ENCODE measurements at places on chromosomes 13 and 19.
A peak's percentile ranks its signal among the peaks of the same experiment; 100 is the strongest.

DNA sequence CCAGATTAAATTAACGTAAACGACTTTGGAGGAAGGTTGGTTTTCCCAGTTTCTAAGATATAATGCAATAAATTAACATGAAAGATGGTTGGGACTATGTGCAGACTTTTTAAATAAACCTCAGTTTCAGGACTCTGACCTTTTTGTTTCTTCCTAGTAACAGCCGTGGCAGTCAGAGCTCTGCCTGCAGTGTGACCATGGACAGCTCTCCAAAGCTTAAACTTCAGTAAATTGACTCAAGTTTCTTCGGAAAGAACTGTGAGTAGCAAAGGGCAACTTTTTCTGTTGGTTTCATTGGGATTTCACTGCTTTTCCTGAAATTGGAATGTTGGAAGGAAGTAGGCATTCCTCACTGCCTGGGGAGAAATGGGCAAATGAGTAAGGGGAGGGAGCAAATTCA, 4.1 kb downstream of the USP29 start:
- no peak for DNase-seq

- DNase-seq, result no peak
Observed at GRCh38 chr13:105201351-105201750, 1334.1 kb downstream of the EFNB2 start.

- DNase-seq, result peak; percentile 28
Observed at GRCh38 chr13:49635599-49636433, 7.5 kb downstream of the ARL11 start.

DNA sequence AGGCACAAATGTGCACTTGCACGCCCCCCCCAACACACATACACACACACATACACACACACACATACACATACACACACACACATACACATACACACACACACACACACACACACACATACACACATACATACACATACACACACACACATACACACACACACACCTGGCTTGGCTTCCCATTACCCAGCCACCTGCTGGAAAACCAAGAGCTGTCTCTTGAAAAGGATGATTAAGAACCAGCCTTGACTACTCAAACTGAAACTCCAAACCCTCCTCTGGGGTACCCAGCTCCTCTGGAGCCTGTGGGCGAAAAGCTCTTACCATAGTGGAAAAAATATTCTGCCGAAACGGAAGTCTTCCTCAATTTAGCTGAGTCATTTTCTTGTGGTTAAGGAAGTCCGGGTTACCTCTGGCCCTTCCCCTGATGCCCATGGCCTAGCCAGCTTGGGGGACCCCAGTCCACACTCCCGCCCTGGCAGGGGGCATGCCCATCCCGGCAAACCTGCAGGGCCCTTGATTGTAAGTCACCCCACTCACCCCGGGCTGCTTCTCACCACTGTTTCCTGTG, 21.9 kb downstream of the CEBPA start:
- DNase-seq, result peak; percentile 73

- no peak for DNase-seq
Observed at GRCh38 chr13:57582032-57582431, 49.5 kb upstream of the PCDH17 start.

DNA sequence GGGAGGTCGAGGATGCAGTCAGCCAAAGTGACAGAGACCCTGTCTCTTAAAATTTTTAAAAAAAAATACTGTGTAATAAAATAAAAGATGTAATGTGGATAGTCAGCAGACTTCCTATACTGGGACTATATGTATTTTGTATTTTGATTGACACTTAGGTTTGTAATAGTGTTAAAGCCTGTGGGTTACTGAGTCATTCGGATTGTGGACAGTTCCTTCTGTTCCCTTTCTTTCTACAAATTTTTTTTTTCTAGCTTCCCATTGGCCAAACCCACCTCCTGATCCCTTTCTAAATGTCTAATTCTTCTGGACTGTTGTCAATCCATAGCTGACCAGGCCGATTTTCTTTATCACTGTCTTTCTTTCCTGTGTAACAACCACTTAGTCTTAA, 108.0 kb downstream of the DNAJC3 start:
- no peak for DNase-seq

- no peak for DNase-seq
Observed at GRCh38 chr13:99980201-99980823, 1.3 kb upstream of the ZIC2 start.

DNA sequence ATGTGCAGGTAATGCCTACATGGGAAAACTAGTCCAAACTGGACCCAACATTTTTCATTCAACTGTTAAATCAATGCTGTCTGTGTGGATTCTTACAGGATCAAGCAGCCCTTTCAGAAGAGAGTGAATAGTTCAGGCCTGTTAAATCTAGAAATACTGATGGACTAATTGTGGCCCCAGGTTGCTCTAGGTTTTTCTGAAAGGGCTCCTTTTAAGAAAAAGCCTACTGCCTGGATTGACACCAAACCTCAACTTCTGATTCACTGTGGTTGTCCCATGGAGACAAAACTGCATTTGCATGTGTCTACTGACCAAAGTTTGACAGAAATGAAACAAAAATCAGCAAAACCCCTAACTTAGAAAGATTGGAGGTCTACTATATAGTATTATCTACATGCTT, 437.0 kb downstream of the KLF12 start:
- no peak for DNase-seq

- DNase-seq, result no peak
Observed at GRCh38 chr19:10648360-10648759, 5.8 kb upstream of the ILF3 start.

DNA sequence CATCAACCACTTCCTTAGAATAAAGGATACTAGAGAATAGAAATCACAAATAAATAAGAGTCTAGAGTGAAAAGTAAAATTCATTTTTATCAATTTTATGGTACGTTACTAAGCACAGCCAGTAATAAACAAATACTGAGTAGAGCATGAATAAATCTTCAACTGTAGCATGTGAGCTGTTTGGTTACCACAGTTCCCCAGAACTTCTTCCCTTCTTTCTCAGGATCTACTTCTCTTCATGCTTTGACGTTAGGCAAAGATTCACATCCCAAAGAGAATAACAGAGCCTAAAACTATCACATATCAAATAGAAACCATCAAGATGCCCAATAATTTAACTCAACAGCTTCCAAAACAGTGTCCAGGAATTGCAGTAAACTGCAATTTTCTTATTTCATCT, 7.4 kb downstream of the RUBCNL start:
- DNase-seq, result no peak

DNA sequence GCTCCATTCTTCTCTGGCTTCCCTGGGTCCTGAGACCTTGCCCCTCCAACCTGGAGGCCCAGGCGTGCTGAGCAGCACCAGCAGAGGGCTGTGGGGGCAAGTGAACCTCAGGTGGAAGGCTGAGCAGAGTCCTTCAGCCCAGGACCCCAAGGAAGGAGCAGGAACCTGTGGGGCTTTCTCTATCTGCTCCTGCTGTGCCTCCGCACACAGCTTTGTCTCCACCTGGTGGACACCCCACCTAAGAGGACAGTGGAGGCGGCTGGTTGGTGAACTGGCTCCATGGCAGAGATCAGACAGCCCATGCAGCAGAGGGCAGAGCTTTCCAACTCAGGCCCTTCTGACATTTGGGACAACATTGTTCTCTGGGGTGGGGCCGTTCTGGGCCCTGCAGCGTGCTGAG, 19.7 kb downstream of the ZFR2 start:
- peak; percentile 32 for DNase-seq

DNA sequence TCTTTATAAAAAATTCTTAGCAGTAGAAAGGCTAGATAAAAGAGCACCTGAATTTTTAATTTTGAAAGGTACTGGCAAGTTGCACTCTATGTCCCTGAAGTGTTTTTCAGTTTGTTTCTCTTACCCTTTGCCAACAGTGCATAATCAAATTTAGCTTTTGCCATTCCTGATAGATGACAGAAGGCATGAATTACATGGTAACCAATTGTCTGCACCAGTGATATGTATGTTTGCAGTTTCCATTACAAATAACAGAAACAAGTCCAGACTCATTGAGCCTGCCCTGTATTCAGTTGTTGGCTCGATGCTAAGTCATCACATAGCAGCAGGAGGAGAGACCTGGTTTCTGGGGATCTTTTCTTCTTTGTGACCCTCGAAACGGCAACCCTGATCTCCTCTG, 309.8 kb downstream of the DNAJC15 start:
- no peak for DNase-seq

- no peak for DNase-seq
Observed at GRCh38 chr13:52749419-52749818, 9.8 kb upstream of the CNMD start.

DNA sequence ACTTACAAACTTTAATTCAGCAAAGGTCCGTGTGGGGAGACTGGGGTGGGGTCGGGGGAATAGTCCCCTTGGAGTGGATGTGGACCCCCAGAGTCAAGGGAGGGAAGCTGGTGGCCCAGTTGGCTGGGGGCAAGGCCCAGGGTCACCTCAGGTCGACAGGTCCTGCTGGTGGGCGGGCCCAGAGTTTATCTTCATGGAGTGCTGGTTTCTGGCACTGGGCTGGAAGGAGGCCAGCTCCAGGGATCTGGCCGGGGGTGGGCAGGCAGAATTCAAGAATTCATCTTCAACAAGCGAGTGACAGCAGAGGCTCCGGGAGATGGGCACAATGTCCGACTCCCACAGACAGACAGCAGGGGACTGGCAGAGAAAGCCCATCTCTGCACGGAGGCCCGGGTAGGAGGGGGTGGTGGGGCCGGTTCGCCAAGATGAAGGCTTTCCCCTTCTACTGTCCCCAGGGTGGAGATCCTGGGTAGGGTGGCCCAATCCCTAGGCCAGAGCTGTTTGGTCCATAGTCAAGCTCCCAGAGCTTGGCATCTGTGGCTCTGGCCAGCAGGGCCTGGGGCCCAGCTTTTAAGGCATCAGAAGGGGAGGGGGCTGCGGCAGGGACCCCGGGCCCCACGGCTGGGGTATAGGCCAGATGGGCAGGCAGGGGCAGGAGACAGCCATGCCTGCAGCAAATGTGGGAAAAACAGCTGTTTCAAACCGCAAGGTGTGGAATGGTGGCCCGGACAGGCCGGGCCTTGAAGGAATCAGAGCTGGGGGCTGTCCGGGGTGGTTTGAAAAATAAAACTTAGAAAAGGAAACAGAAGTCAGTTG, 622 bp upstream of the FDX2 start:
- no peak for DNase-seq

DNA sequence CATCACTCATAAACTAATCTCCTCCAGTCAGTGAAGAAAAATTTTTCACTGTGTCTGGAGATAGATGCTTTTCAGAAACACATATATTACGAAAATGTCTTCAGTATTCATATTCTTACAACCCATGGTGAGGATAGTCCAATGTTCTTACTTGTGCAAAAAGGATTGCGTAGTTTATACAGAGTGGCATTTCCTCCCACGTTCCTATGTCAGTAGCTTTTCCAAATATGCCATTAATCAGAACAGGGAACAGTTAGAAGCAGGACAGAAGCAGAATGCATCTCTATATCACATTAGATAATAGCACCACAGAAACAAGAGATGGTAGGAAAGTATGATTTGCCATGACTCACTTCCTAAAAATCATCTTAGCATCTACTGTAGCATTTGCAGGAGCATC, 282.9 kb downstream of the SLITRK5 start:
- no peak for DNase-seq

GRCh38 chr13:100565286-100565685, 23.3 kb downstream of the GGACT start:
- no peak for DNase-seq

- no peak for DNase-seq
Observed at GRCh38 chr13:105956921-105957320, 578.5 kb downstream of the EFNB2 start.

GRCh38 chr19:3732108-3732507, 23.9 kb downstream of the TJP3 start:
- DNase-seq, result no peak

DNA sequence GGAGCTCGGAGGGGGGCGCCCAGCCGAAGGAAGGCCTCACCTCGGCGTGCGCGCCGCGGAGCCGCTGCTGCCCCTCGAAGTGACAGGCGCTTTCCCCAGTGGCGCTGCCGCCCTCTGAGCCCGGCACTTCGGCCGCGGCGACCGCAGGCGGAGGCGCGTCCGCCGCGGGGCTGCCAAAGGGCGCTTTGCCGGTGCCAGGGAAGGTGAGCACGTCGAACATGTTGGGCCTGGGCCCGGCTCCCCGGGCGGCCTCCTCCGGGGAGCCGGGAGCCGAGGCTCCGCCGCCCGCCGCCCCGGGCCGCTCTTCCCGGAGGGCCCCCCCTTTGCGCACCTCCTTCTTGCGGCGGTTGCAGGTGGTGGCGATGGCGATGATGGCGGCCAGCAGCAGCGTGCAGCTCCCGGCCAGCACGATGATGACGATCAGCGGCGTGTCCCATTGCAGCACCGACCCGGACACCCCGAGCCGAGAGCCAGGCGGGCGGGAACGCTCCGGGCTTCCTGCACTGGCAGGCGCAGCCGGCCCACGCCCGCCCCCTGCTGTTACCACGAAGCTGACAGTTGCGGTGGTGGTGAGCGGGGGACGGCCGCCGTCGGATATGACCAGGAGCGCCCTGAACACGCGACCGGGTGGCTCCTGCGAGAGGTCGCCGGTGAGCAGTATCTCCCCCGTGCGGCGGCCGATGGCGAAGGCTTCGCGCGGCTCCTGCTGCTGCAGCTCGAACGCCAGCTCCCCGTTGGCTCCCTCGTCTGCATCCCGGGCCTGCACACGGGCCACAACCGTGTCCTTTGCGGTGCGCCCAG, 2.5 kb downstream of the PCDH8 start:
- DNase-seq, result peak; percentile 49

- DNase-seq, result no peak
Observed at GRCh38 chr19:32614916-32615315, 33.9 kb downstream of the PDCD5 start.

GRCh38 chr13:100689191-100689590, 14.6 kb upstream of the TMTC4 start:
- DNase-seq, result no peak

GRCh38 chr19:39139971-39140453, 14.4 kb downstream of the PAK4 start:
- DNase-seq, result no peak

DNA sequence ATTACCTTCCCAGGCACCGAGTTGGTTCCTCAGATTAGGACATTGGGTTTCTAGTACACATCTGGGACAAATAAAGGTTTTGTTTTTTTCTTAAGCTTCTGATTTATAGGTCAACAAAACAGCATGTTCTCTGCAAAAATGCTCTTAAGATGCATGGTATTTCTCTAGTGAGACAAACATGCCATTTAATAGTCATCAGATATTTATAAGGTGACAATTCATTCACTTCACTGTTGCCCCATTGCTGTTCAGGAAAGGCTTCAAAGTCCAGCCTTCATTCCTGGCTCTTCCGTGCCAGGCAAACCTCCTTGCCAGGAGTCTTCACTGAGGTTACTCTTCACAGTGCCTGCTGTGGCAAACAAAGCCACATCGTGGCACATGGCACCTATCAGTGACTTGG, 156.3 kb upstream of the FNDC3A start:
- no peak for DNase-seq

GRCh38 chr19:33390908-33391630, 17.6 kb downstream of the CEBPG start:
- DNase-seq, result no peak

GRCh38 chr13:106423530-106423929, 111.9 kb downstream of the EFNB2 start:
- no peak for DNase-seq

- no peak for DNase-seq
Observed at GRCh38 chr19:5696196-5697021, 6.3 kb downstream of the RPL36 start.

- no peak for DNase-seq
Observed at GRCh38 chr13:105345730-105346129, 1189.7 kb downstream of the EFNB2 start.

GRCh38 chr19:35178701-35179100, 24.2 kb downstream of the FXYD5 start:
- DNase-seq, result no peak

GRCh38 chr19:10681658-10682057, 19.6 kb upstream of the QTRT1 start:
- DNase-seq, result no peak

- DNase-seq, result peak; percentile 26
Observed at GRCh38 chr13:28100150-28101121, at the start of gene FLT3. Gene FLT3 (minus strand): TSS chr13:28100576. CDS start chr13:28100510, 66 bp downstream.

- DNase-seq, result no peak
Observed at GRCh38 chr19:5171711-5172110, 168.9 kb downstream of the PTPRS start.

All from stimulated activated naive CD8-positive, alpha-beta T cell treated with anti-CD3 and anti-CD28 coated beads, Interleukin-15, amount 100 ng/mL, for 72 hours (primary cell).